ENCODE measurements at places on chromosomes 7 and 10.
A peak's percentile ranks its signal among the peaks of the same experiment; 100 is the strongest.

DNA sequence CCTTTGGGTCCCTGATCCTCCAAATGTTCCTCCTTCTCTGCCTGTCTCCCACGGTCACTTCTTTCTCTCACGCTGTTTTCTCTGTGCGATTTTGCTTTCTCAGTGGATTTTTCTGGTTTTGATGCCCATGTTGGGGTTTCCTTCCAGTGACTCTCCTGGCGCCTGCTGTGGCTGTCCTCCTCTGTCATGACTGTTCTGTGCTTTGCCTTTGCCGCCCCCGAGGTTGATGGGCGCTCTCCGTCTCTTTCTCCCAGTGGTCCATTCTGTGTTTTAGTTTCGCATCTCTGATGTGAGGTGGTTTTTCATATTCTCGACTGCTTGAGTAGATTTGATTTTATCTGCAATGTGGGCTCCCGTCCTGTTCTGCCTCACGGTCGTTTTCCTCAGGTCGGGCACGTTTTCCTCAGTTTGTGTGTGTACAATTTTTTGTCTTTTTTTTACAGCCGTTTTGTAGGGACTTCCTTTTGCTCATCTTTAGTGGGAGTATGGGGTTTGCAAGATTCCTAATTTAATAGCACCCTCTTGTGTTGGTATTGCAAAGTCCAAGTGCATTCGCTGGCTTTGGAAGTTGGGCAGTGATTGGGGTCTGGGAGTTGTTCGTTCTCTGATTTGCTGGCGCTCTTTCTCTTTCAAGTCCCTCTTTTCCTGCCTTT is 100.0 kb downstream of the INPP5A start:
- peak; percentile 73 for DNase-seq

GRCh38 chr7:51209426-51209825 is 107.2 kb downstream of the COBL start:
- no peak for DNase-seq

- peak; percentile 91 for DNase-seq
These were observed 71.2 kb downstream of the WNT2 start for GRCh38 chr7:117251687-117252086.

DNA sequence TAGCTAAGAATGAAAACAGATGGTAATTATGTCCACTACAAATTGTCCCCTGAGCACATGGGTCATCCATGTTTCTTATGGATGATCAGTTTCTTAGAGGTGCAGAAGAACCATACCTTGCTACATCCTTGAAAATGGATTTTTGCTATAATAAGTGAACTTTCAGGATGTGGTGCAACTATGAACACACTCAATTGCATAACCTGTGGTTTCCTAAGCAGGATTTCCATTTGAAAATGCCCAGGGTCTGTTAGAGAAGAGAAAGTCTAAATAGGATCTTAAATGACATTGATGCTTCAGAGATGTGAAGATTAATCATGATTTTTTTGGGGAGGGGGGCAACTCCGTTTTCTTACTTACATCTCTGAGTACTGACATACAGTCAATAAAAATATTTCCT is 39.6 kb upstream of the CACNB2 start:
- peak; percentile 4 for DNase-seq

- no peak for DNase-seq
These were observed 122.7 kb upstream of the ADCY1 start for GRCh38 chr7:45451342-45452035.

GRCh38 chr10:11373717-11374171 is 237.7 kb downstream of the USP6NL start:
- no peak for DNase-seq

DNA sequence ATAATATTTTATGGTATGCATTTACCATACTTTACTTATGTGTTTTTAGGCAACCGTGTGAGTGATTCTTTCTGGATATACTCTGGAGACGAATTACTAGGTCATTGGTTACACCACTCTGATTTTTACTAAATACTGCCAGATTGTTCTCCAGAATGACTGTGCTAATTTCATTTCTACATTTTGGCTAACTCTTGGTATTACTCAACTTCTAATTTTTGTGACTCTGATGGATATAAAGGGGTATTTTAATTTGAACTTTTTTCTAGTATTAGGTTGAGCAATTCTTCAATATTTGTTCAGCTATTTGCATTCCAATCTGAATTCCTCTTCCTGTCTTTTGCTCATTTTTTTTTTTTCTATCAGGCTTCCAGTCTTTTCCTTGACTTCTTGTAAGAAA is 223.6 kb downstream of the MDFIC start:
- DNase-seq, result peak; percentile 39

DNA sequence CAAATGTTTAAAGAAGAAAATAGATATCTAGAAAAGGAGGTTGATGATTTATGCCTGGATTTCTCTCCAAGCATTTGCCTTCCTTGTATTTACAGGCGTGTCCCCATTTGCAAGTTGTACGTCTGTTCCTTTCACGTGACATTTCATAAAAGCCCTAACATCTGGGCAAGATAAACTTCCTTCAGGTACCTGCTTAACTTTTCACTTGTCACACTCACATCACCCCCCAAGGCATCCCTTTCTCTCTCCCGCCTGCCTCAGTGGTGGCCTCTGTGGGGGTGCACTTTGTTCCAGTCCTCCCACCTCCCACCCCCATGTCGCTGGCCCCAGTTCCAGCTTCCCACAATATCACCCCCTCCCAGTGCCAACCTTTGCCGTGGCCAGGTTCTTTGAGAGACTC is 6.7 kb downstream of the TWIST1 start:
- no peak for DNase-seq

GRCh38 chr7:155285423-155285822 is 12.3 kb upstream of the INSIG1 start:
- DNase-seq, result no peak

GRCh38 chr7:116862951-116863670 is 724 bp downstream of the CAPZA2 start:
- DNase-seq, result peak; percentile 21

GRCh38 chr10:97913614-97914013 is 64.0 kb downstream of the GOLGA7B start:
- DNase-seq, result no peak

DNA sequence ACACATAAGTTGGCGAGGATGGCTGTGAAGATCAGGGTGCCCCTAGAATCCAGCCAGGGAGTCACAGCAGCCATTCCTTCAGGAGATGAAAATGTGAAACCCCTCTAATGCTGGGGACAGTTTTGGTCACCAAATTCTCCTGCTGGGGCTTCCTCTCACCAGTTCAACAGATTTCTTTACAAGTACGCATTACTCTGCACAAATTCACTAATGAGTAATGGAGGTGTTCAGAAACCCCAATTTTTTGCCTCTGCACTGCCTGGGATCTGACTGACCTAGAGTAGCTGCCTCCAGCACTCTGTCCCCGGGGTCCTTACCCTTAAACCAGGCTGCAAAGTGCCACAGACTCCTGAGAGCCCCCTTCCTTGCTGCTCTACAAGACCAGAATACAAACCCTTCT is 16.1 kb downstream of the TRPV5 start:
- no peak for DNase-seq

- peak; percentile 47 for DNase-seq
These were observed 93.8 kb downstream of the CALD1 start for GRCh38 chr7:134873253-134873652.

GRCh38 chr7:36598054-36598674 is 126.1 kb downstream of the AOAH start:
- peak; percentile 5 for DNase-seq

DNA sequence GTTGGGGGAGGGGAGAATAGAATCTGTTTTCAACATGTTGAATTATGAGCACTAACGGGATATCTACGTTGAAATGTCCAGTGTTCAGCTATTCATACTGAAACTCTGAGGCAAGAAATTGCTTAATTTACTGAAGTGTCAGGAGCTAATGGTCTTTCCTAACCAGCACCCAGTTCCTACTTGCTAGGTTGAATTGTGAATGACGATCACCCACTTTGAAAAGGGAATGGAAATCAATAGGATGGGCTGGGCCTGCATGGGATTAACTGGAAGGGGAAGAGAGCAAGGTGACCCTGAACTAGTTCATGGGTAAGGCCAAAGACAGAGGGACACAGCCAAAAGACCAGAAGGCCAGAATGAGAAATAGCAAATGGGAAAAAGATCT is 51.3 kb downstream of the HIPK2 start:
- DNase-seq, result no peak

All from IMR-90 (cell line).